ENCODE measurements at places on chromosomes 12 and 14.

- DNase-seq: no peak
Measured at GRCh38 chr12:22413592-22413991, 79.1 kb upstream of the ST8SIA1 start.

DNA sequence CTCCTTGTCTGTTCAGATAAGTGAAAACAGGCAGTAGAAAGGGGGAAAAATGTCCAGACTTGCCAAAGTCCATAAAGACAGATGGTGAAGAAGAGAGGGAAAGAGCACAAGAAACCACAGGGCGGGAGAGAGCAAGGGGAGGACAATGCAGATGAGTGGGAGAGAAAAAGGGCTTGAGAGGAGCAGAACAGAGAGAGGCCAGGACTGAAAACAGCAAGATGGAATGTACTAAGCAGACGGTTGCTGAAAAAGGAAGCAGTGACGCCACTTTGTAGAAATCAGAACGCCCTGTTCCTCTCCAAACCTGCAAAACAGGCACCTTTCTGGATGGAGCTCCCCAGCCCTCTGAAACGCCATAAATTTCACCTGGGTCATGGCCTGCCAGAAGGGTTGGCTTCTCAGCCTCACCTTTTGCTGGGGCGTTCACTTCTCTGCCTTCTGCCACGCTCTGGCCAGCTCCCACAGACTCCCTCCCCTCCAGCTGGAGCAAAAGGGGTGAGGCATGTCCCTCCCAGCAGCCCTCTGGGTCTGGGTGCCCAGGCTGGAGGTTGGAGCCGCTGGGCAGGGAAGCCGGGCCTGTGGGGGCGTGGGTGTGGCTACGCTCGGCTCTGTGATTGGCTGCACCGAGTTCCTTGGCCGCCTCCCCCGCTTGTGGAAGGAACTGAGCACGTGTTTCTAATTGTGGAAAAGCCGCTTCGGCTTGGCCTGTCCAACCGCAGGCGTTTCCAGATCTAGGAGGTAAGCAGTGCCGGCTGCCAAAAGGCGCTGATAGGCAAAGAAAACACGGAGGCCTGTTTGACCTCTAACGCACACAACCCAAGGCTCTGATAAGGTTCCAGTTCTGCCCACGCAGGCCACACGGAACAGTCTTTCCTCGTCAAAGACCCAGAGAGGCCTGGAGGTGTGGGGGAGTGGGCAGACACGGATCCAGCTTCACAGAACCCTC lies 29.3 kb downstream of the SLC7A8 start:
- no peak for DNase-seq

GRCh38 chr12:34398706-34399630 lies 376.7 kb downstream of the ALG10 start:
- peak; percentile 6 for DNase-seq

DNA sequence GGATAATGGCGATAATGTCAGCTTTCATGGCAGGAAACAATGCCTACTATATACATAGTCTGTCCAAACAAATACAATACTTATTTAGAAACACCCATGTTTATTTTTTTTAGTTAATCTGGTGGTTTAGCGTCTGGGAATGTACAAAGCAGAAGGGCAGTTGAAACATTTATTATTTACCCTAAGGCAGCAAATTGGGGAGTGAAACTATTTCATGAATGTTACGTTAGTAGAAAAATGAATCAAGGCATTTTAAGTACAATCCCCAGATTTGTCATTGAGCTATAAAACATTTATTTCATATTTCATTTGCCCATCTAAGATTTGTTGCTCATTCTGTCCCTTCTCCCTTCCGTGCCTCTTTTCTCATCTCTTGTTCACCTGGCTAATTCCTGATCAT lies 87.1 kb upstream of the ATF1 start:
- DNase-seq: no peak

- no peak for DNase-seq
Measured at GRCh38 chr14:61034416-61035120, 53.5 kb downstream of the SLC38A6 start.

DNA sequence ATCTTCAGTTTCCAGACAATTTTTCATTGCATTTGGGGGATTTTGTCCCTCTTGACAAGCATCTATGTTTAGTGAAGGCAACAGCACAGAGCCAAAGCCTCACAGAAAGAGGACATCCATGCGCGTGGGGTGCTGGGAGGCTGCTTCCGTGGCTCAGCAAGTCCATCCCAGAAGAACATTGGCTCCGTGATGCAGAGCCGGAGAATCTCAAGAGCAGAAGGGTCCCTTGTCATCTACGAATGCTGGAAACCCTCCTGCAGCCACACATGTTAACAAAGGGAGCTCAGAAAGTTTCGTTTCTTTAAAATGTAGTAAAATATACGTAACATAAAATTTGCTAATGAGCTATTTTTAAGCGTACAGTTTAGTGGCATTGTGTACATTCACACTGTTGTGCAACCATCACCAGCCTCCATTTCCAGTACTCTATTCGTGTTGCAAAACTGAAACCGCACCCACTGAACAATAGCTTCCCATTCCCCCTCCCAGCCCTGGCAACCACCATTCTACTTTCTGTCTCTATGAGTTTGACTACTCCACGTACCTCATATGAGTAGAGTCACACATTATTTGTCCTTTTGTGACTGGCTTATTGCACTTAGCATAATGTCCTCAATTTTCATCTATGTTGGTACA lies 185.9 kb downstream of the TTC7B start:
- DNase-seq: no peak

DNA sequence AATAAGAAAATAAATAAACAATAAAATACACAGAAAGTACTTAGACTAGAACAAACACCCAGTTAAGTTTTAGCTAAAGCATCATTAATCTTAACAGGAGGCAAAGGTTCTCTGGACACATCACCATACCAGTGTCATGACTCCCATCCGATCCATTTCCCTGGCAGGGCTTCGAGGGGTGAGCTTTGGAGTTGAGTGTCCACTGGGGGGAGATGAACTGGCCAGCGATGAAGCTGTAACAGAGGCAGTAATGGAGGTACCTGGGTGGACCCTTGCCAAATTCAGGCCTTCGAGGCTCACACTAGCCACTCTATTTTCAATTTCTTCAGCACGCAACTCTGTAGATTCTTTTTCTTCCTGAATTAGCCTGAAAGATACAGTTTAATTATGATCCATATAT lies 269.5 kb downstream of the ACSS3 start:
- DNase-seq: no peak

DNA sequence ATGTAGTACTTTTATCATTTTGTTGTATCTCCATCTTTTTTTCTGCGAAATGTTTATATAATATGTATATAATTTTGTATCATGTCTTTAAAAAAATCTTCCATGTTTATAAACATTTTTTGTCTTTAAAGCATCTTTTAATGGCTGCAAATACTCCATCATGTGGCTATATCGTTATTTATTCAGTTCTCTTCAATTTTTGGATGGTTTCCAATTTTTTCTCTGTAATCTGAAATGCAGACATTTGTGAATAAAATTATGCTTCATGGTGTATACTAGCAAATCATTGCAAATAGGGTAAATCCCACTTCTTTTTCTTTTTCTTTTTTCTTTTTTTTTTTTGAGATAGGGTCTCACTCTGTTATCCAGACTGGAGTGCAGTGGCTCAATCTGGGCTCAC lies 54.0 kb downstream of the CPSF2 start:
- DNase-seq: no peak

- no peak for DNase-seq
Measured at GRCh38 chr14:100419856-100420255, 96.7 kb downstream of the SLC25A47 start.

GRCh38 chr12:46459111-46459510 lies 86.5 kb upstream of the SLC38A2 start:
- no peak for DNase-seq
